Activated CD8-positive, alpha-beta memory T cell treated with anti-CD3 and anti-CD28 coated beads for 1 hour (primary cell): ENCODE measurements at places on chromosomes 4 and X.

- no peak for DNase-seq
Measured at GRCh38 chr4:150940123-150940522, 75.0 kb downstream of the LRBA start.

DNA sequence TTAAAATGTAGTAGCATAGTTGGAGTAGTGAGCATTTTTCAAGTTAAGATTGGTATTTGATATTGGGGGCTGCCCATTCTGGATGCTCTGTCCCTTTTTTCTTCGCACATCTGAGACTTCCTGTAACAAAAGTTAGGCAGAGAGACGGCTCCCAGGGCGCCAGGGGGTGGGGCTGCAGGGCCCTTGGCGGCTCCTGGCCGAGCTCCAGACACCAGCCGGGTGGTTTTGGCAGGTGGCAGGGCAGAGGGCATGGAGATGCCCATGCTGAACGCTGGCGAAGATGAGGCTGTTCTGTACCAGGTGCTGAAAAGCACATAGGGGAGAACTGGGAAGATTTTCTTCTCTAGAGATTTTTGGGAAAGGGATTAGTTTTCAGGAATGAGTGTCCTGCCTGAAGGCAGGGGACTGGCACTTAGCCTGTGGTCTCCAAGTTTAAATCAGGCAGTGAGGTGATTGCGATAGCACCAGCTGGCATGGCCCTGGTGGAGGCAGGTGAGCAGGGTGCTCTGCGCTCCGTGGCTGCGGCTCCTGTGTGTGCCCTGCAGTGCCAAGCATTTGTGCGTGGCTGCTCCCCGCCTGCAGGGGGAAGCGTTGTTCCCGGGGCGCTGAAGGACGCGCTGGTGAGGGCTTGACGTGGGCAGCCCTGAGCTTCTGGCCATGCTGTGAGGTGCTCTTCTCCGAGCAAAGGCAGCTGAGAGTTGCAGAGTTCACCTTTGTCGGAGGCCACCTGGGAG lies 23.6 kb upstream of the HGFAC start:
- no peak for DNase-seq

- no peak for DNase-seq
Measured at GRCh38 chr4:3415471-3416141, 26.2 kb upstream of the HGFAC start.

DNA sequence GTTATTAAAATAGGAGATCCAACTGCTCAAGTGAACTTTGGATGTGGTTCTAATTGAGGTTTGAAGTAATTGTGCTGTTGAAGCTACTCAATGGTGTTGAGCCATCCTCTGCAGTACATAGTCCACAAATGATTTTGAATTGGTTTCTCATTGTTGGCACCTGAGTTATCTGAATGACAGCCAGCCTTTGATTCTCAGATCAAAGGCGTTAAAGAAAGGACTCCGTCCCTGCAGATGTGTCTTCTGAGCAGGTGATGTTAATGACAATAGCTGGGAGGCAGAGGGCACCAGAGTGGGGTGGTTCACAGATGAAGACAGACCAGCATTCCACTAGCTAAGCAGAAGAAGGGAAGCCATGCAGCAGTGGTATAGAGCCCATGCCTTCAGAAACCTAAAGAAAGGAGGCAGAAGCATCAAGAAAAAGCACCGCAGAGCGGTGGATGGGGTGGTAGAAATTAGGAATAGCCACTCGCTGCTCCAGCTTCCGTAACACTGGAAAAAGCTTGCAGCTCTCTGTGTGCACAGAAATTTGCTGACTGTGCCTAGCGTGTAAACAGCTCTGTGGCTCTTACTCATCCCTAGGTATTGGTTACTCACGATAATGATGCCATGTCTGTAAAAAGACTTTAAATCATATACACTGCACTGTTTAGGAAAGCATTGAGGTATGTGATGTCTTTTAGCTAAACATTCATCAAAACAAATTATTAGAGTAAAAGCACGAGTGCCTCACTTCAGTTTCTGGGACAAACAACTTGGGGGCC lies 79.2 kb upstream of the CLCN4 start:
- no peak for DNase-seq
